ENCODE measurements at places on chromosomes 16 and 17. TPM values are rescaled to one million over a fixed set of nuclear protein-coding genes. Genes with fewer than 3 reads are reported as not detected.

SERPINF2 gene
- 0.89 TPM for total RNA-seq

ZNF469 gene
- total RNA-seq: 0.65 TPM

BTBD17 gene
- total RNA-seq: not detected

KRTAP4-1 gene
- not detected for total RNA-seq

TTYH2 gene
- 5.3 TPM for total RNA-seq

DNA sequence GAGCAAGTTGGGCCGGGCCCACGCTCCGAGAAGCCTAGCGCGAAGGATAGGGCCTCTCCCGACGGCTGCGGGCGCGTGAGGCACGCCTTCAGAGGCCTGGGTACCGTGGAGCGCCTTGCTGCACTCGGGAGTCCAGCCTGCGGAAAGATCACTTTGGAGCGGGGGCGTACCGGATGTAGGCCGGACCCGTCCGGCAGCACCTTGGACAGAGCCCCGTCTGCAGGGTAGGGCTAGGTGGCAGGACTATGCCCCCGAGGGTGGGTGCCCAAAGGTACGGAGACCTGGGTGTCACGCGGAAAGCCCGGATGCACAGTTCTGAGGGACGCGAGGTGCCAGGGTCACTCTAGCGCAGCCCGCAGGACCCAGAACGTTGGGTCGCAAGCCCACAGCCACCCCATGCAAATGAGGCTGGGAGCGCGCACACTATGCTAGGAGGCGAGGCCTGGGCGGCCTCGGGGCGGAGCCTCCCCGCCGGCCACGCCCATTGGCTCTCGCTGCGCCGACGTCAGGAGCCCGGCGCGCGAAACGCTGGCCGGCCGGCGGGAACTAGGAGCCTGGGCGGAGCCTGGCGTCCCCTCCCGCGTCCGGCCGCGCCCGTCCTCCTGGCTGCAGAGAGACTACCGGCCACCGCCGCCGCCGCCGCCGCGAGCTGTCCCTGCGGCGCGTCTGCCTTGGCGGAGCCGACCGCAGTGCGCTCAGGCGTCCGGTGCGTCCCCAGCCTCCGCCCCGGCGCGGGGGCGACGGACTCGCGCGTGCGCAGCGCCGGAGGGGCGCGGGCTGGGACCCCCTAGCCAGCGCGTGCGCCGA, at the start of gene PAQR4:
TSS of gene PAQR4 (plus strand) at position 611 of the 807 bp plus-strand sequence. CDS start 327 bp downstream, outside the sequence.
- no peak within 1 kb of the TSS for H3K27ac ChIP-seq
- DNase-seq: peak; percentile 90
- peaks cover 31% of the 10 kb centered on the region for H3K4me1 ChIP-seq
- H3K4me3 ChIP-seq: peak within 1 kb of the TSS; percentile 82

- no peaks in the 10 kb centered on the region for H3K27me3 ChIP-seq
- DNase-seq: no peak
- H3K4me3 ChIP-seq: no peak overlapping the region
- H3K27ac ChIP-seq: no peak overlapping the region
- H3K4me1 ChIP-seq: no peaks in the 10 kb centered on the region
Measured at GRCh38 chr16:81899601-81900000, 111.7 kb downstream of the SDR42E1 start.

GRCh38 chr16:83328936-83329335, 478.8 kb upstream of the HSBP1 start:
- no peaks in the 10 kb centered on the region for H3K4me1 ChIP-seq
- no peak overlapping the region for H3K4me3 ChIP-seq
- no peaks in the 10 kb centered on the region for H3K36me3 ChIP-seq
- no peak for DNase-seq
- no peak overlapping the region for H3K27ac ChIP-seq
- H3K27me3 ChIP-seq: no peaks in the 10 kb centered on the region

- H3K27ac ChIP-seq: peak within 1 kb of the TSS; percentile 89
- H3K27me3 ChIP-seq: no peaks in the 10 kb centered on the region
- H3K4me1 ChIP-seq: peaks cover 40% of the 10 kb centered on the region
- H3K4me3 ChIP-seq: peak within 1 kb of the TSS; percentile 96
- peaks cover 2% of the 10 kb centered on the region for H3K36me3 ChIP-seq
Measured at GRCh38 chr17:37489197-37490001, at the start of gene DUSP14. Gene DUSP14, plus strand, starts transcription at chr17:37489891. Its CDS starts 22,382 bp downstream, at chr17:37512273.

- DNase-seq: peak; percentile 68
- peaks cover 8% of the 10 kb centered on the region for H3K27me3 ChIP-seq
- H3K27ac ChIP-seq: no peak overlapping the region
- H3K4me1 ChIP-seq: peaks cover 39% of the 10 kb centered on the region
- H3K4me3 ChIP-seq: no peak overlapping the region
Measured at GRCh38 chr17:39235555-39236449, 10.1 kb upstream of the STAC2 start.

- H3K4me3 ChIP-seq: peak overlapping the region; percentile 98
- no peaks in the 10 kb centered on the region for H3K36me3 ChIP-seq
- peak overlapping the region; percentile 95 for H3K27ac ChIP-seq
- H3K4me1 ChIP-seq: peaks cover 44% of the 10 kb centered on the region
- DNase-seq: no peak
- no peaks in the 10 kb centered on the region for H3K27me3 ChIP-seq
Measured at GRCh38 chr16:68844211-68844564, 857 bp downstream of the TANGO6 start.

GRCh38 chr17:39621523-39622379, 5.0 kb upstream of the PPP1R1B start:
- peak overlapping the region; percentile 93 for H3K4me3 ChIP-seq
- peaks cover 33% of the 10 kb centered on the region for H3K4me1 ChIP-seq
- peaks cover 29% of the 10 kb centered on the region for H3K27me3 ChIP-seq
- H3K36me3 ChIP-seq: no peaks in the 10 kb centered on the region
- H3K27ac ChIP-seq: peak overlapping the region; percentile 86

DNA sequence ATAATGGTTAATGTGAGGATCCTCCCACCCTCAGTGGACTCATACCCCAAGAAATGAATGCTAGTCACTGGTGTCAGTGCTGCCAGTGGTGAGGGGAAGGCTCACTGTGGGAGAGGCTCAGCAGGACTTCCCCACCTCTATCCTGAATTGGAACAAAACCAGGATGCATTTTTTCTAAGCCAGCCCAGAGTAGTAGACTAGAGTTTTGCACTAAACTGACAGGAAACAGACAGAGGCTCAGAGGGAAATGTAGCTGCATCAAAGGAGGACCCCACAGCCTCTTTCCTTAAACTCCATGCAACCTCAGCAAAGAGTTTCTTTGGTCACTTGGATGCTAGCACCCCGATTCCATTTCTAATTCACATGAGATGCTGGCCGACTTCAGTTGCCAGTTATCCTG, 10.7 kb upstream of the SKAP1 start:
- peaks cover 96% of the 10 kb centered on the region for H3K4me1 ChIP-seq
- no peaks in the 10 kb centered on the region for H3K27me3 ChIP-seq
- peak overlapping the region; percentile 89 for H3K27ac ChIP-seq
- DNase-seq: no peak

DNA sequence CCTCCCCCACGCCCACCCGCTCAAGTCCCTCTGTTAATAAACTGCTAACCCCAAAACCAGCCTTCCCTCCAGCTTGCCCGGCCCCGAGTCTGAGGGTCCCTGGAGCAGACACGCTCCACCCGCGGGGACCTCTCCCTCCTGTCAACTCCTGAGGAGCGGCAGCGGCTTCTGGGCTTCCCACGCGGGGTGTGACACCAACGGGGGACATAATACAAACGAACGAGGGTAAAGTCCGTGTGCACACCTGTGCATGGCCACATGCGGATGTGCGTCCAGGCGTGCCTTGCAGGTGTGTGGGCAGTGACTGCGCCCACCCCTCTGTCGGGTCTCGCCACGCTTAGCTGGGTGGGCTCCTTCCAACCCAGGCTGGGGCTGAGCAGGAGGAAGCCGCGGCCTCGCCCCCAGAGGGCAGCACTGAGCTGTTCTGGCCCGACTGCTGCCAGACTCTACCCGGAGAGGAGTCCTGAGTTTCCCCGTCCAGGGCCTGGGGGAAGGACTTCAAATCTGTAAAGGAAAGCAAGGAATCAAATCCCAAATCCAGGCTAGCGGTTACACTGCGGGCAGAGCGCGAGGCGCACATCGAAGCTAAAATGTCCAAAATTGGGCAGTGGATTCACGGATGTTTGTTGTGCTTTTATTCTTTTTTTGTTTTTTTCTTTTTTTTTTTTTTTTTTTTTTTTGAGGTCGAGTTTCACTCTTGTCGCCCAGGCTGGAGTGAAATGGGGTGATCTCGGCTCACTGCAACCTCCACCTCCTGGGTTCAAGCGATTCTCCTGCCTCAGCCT, 24.2 kb upstream of the KRT17 start:
- H3K4me1 ChIP-seq: peaks cover 10% of the 10 kb centered on the region
- H3K27me3 ChIP-seq: no peaks in the 10 kb centered on the region
- peak; percentile 92 for DNase-seq

DNA sequence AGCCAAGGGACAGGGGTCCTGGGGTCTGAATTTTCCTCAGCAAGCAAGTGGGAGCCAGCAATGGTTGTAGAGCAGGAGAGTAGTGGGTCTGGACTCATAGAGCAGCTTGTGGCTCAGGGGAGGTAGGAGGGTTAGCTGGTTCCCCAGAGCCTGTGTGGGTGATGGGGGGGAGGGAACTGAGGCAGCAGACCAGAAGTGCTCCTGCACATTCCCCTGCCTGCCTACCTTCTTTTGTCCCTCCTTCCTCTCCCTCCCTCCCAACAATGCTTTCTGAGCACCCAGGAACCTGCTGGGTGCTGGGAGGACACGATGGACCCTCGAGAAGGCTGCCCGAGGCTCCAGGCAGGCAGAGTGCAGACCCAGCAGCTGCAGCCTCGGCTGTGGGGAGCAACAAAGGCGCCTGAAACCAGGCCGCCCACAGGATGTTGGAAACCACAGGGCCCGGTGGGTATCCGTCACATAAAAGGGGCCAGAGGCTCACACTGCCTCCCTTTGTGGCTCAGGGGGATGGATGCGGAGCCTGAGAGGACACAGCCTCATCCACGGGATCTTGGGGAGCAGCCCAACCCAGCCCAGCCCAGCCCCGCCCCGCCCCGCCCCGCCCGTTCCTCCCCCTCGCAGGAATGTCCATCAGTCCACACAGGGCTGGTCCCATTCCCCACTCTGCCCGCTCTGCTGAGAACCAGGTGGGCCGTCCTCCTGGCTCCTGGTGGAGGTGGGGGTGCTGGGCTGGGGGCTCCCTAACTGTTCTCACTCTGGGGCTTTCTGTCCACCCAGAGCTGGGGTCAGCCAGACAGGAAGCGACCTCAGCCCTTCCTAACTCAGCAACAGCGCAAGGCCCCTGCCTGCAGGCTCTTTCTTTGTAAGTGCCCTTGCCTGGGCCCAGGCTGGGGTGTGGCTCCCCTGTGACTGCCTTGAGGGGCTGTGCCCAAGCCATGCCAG, 1.7 kb upstream of the NLRC3 start:
- H3K4me3 ChIP-seq: peak overlapping the region; percentile 99
- H3K27ac ChIP-seq: peak overlapping the region; percentile 93
- DNase-seq: peak; percentile 82
- H3K4me1 ChIP-seq: peaks cover 58% of the 10 kb centered on the region
- H3K27me3 ChIP-seq: no peaks in the 10 kb centered on the region

- peak overlapping the region; percentile 73 for H3K27ac ChIP-seq
- H3K36me3 ChIP-seq: no peaks in the 10 kb centered on the region
- H3K4me1 ChIP-seq: peaks cover 30% of the 10 kb centered on the region
- H3K4me3 ChIP-seq: no peak overlapping the region
- no peaks in the 10 kb centered on the region for H3K27me3 ChIP-seq
- DNase-seq: no peak
Measured at GRCh38 chr17:17088086-17088485, 45.8 kb downstream of the MPRIP start.

DNA sequence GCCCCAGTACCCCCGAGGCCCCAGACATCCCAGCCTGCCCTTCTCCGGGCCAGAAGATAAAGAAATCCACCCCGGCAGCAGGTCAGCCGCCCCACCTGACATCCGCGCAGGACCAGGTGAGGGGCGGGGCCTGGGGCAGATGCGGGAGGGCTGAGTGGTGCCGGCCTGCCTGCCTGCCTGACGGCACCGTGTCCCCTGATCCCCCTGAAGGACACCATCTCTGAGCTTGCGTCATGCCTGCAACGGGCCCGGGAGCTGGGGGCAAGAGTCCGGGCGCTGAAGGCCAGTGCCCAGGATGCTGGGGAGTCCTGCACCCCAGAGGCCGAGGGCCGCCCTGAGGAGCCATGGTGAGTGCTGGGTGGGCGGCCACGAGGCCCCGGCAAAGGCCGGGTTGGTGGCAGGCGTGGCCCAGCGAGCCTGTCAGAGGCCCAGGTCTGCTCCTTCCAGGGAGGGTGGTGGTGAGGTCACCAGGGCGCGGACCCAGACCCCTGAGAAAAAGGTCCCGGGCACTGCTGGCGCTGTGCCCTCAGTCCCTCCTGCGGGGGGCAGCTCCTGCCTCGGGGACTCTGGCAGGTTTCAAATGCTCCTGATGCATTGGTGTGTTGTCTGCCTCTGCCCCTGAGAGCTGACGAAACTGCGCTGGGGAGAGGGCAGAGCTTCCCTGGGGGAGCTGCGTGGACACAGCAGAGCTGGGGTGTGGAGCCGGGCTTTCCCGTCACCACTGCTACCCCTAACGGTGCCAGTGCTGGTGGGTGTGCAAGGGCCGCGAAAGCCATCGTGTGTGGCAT, 1.2 kb downstream of the CDT1 start:
- peak overlapping the region; percentile 84 for H3K4me3 ChIP-seq
- peak overlapping the region; percentile 68 for H3K27ac ChIP-seq
- H3K4me1 ChIP-seq: peaks cover 39% of the 10 kb centered on the region
- no peaks in the 10 kb centered on the region for H3K27me3 ChIP-seq

- H3K4me3 ChIP-seq: no peak overlapping the region
- no peak for DNase-seq
- no peak overlapping the region for H3K27ac ChIP-seq
- H3K27me3 ChIP-seq: no peaks in the 10 kb centered on the region
Measured at GRCh38 chr16:83715217-83715920, 92.4 kb upstream of the HSBP1 start.

DNA sequence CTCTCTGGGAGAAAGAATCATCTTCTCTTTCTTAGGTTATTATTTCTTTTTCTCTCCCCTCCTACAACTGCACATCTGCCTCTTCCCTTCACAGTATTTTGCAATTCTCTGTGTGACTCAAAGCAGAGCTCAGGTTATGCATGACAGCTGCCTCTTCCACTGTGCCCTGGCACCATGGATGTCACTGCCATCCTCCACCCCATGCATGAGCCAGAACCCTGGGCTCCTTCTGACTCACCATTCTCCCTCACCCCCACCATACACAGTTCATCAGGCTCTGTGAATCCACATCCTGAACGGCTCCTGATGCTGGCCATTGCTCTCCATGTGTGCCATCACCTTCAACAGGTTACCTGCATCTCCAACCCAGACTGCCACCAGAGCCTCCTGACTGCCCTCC, 23.9 kb downstream of the CA10 start:
- no peak for DNase-seq
- no peaks in the 10 kb centered on the region for H3K27me3 ChIP-seq
- H3K36me3 ChIP-seq: no peaks in the 10 kb centered on the region

- H3K36me3 ChIP-seq: peaks cover 5% of the 10 kb centered on the region
- no peaks in the 10 kb centered on the region for H3K4me1 ChIP-seq
- no peak overlapping the region for H3K4me3 ChIP-seq
- DNase-seq: no peak
Measured at GRCh38 chr17:4536259-4536741, 18.9 kb downstream of the MYBBP1A start.
